Effector CD4-positive, alpha-beta T cell (primary cell): ENCODE measurements at places on chromosomes 5 and 9.

DNA sequence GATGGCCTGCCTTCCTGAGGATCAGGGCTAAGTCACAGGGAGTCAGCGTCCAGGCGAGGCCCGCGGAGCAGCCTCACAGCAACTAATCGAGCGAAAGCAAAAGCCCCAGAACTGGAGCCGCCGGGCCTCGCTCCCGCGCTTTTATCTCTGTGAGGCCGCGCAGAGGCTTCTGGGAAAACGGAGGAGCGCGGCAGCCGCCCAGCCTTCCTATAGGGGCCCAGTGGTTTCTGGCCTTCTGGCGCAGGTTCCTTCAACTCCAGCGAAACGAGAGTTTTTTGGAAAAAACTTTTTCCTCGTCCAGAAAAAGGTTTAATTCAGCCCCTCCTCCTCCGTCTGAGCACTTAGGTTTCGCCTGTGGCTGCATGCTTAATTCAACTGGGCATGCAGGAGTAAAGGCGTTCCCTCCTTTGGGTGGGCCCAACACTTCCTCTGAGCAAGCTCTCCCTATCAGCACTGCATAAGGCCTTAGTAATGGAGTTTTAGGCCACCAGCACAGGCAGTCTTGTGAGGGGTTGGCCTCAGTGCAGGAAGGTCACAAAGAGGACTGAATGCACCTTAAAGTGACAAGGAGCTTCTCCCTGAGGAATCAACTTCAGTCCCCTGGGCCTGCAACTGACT, at the start of gene MEIKIN:
Gene MEIKIN, minus strand, starts transcription at position 113 of the 618 bp plus-strand sequence. CDS start 158 bp downstream, outside the sequence.
- DNase-seq, result no peak

GRCh38 chr9:98256756-98257155, 1.3 kb upstream of the TBC1D2 start:
- DNase-seq, result peak; percentile 17

DNA sequence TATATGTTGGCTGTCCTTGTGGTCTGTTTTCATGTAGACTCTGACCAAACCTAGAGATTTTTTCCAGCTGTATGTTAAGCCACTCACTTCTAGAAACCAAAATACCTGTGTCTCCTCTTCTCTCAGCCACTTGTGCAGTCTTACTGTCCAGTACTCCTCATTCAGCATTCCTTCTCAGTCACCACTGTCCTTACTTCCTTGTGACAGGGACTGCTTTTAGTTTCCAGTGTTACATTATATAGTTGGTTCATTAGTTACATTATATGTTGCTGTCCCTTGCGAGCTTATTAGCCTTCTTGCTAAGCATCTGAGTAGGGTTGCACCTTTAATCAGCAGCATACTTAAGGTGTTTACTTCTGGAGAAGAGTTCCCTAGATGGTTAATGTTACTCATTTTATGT, 4.3 kb downstream of the ATP6V1G1 start:
- DNase-seq, result no peak

DNA sequence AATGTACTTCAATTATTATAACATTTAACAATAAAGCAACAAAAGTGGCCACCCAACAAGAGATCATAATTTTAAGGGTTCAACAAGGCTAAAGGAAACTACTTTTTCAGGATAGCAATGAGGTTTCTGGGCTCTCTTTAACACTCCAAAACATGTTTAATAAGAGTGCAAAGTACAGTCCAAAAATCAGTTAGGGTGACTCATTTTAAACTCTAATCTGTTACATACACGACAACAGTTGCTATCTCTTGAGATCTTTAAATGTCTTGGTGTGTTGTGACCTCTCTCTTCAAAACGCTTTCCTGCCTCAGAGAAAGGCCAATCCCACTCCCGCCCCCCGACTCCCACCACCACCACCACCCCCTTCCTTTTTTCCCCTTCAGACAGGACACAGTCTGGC, 11.5 kb downstream of the NFIB start:
- DNase-seq, result no peak

DNA sequence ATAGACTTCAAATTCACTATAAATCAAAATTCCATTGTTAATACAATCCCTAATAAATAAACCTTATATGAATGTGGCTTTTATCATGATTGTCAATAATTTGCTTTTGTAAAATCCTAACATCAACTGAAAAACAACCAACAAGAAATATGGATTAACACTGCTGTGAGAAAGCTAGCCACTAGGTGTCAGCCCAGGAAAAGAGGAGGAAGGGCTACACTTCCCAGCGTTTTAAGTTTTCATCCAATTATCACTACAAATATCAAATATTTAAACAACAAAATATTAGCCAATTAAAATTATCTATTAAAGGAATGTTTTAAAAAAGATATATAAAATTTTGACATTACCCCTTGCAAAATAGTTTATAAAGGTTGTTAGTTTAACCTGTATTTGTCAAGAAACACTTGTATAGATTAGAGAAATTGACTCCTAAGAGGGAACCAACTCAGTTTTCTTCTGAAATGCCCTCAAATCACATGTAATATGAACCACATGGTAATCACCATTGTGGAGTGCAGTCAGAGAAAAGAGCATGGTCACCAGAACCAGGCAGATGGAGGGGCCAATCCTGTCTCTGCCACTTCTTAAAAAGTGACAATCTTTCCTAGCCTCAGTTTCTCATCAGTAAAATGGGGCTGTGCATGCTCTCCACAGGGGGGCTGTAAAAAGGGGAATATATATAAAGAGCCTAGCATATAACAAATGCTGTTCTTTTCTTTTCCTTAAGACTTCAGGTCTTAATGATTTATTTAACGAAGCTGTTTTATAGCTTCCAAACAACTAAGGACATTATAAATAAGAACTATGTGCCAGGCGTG, 188.2 kb downstream of the CRB2 start:
- no peak for DNase-seq

DNA sequence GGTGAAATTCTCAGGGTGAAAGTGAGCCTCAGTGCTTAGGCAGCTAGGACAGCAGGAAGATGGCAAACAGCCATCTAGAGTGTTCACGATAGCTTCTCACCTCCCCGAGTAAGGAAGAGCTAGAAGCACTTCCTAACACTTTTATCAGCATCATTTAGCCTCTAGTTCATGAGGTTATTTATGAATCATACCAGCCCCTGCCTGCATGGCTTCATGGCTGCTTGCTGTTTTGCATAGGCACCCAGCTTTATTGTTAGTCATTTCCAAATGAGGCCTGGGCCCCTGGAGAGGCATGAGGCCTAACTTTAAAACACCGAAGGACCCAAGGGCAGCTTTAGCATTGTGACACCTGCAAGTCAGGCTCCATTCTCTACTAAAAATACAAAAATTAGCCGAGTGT, 134.9 kb upstream of the PANK3 start:
- no peak for DNase-seq
